Stomach (tissue), 19 donors: ENCODE measurements at places on chromosomes 6 and 20. TPM values are rescaled to one million over a fixed set of nuclear protein-coding genes. Genes with fewer than 3 reads are reported as not detected.

The SALL4 gene
- total RNA-seq: not detected

The DLL1 gene
- 4.2 TPM for total RNA-seq

The CSNK2A1 gene
- total RNA-seq: 41.5 TPM

The C6orf120 gene
- total RNA-seq: 62.6 TPM

The CLDN20 gene
- not detected for total RNA-seq

The HUS1B gene
- total RNA-seq: 2.9 TPM

The FARS2 gene
- total RNA-seq: 32.7 TPM

The RIPPLY2 gene
- not detected for total RNA-seq

The SLC12A5 gene
- total RNA-seq: not detected

The AKAP12 gene
- total RNA-seq: 43.7 TPM

The EDN1 gene
- total RNA-seq: 19.1 TPM

The TRIM10 gene
- 0.58 TPM for total RNA-seq

The ATG5 gene
- total RNA-seq: 21.6 TPM

The TINAG gene
- total RNA-seq: 2.2 TPM

The MAVS gene
- 37.1 TPM for total RNA-seq

The GSTA2 gene
- 0.89 TPM for total RNA-seq

The FAM217A gene
- not detected for total RNA-seq

The CALHM4 gene
- total RNA-seq: not detected

The MYO6 gene
- 14.6 TPM for total RNA-seq
